ENCODE measurements at places on chromosomes 11 and 22.

DNA sequence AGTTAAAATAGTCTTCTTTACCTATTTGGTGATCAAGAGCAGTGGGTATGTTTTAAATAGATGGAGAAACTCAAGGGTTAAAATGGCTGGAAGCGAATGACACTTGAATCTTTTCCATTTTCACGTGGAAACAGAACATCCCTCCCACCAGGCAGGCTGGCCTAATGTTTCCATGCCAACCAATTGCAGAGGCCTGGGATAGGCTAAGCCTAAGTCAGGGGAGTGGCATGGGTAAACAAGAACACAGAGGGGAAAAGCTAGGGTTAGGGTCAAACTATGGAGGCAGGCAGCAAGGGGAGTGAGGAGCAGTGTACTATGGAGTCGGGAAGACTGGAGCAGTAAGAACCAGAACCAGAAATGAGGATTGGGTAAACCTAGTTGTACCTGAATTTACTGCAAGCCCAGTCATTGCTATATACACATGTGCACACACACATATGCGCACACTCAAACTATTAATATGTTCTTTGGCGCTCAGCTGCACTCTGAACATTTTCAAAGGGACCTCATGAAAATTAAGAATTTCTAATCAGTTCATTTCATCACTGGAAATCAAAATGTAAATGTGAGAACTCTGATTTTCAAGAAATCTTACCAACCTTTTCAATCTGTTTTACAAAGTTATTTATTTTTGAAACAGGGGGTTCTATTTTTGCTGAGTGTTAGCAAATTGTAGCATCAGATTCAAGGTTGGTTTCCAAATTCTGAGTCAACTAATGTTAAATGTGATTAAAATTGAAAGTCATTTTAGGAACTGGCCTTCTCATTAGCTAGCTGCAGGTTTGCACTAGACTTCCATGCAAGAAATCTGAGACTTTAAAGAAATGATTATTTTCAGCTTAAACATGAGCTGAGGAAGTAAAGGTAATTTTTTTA lies 327.0 kb upstream of the CCDC90B start:
- peak overlapping the region; percentile 23 for H3K4me3 ChIP-seq
- H3K4me1 ChIP-seq = peaks cover 28% of the 10 kb centered on the region
- H3K27me3 ChIP-seq = no peaks in the 10 kb centered on the region
- DNase-seq = peak; percentile 74
- peak overlapping the region; percentile 91 for H3K27ac ChIP-seq

- no peaks in the 10 kb centered on the region for H3K4me1 ChIP-seq
- peaks cover 12% of the 10 kb centered on the region for H3K27me3 ChIP-seq
- H3K4me3 ChIP-seq = no peak overlapping the region
- no peaks in the 10 kb centered on the region for H3K36me3 ChIP-seq
- DNase-seq = no peak
These were observed 1.1 kb downstream of the FAT3 start for GRCh38 chr11:92225568-92226330.

DNA sequence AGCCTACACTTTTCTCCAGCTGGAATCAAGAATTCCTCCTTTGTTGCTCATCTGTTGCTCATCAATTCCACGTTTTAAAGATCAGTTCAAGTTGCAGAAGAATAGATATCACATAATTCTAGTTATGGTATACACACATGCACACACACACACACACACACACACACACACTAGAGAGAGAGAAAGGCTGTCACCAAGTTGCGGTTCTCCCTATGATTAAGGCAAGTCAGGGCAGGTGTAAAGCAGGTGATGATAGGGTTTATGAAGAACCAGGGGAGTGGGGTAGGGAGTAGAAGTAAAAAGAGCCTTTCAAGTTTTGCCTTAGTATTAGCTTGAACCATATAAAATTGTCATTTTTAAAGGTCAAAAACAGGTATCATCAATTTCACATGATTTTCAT lies 31.7 kb upstream of the TMPRSS4 start:
- no peaks in the 10 kb centered on the region for H3K36me3 ChIP-seq
- no peak overlapping the region for H3K4me3 ChIP-seq
- DNase-seq = no peak
- H3K27ac ChIP-seq = no peak overlapping the region
- peaks cover 16% of the 10 kb centered on the region for H3K4me1 ChIP-seq

- peak overlapping the region; percentile 24 for H3K4me3 ChIP-seq
- no peaks in the 10 kb centered on the region for H3K36me3 ChIP-seq
- peak overlapping the region; percentile 91 for H3K27ac ChIP-seq
- H3K4me1 ChIP-seq = peaks cover 84% of the 10 kb centered on the region
These were observed 40.4 kb downstream of the FLI1 start for GRCh38 chr11:128734103-128734831.

- DNase-seq = no peak
- H3K4me1 ChIP-seq = no peaks in the 10 kb centered on the region
- H3K27ac ChIP-seq = no peak overlapping the region
- no peak overlapping the region for H3K4me3 ChIP-seq
These were observed 706.8 kb downstream of the KCNA4 start for GRCh38 chr11:29309992-29310391.

DNA sequence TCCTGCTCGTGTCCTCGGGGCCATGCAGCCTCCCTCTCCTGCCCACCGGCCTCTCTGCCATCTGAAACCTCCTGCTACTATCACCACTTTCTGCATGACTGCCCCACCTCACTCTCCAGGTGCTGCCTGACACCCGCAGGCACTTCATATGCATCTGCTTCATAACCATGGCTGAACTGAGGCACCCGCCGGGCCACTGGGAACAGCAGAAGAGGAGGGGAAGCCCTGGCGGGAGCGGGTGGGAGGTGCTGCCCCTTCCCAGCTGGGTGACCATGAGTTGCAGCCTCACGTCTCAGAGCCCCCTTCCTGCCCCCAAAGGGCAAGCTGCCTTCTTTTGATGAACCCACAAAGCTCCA lies 21.7 kb upstream of the PICK1 start:
- no peaks in the 10 kb centered on the region for H3K36me3 ChIP-seq
- DNase-seq = no peak
- no peak overlapping the region for H3K27ac ChIP-seq
- H3K4me3 ChIP-seq = no peak overlapping the region
- H3K4me1 ChIP-seq = peaks cover 7% of the 10 kb centered on the region

GRCh38 chr22:37230673-37231405 lies 13.2 kb downstream of the RAC2 start:
- H3K27me3 ChIP-seq = no peaks in the 10 kb centered on the region
- peak; percentile 61 for DNase-seq
- H3K36me3 ChIP-seq = peaks cover 38% of the 10 kb centered on the region
- H3K27ac ChIP-seq = peak overlapping the region; percentile 100
- peak overlapping the region; percentile 35 for H3K4me3 ChIP-seq

DNA sequence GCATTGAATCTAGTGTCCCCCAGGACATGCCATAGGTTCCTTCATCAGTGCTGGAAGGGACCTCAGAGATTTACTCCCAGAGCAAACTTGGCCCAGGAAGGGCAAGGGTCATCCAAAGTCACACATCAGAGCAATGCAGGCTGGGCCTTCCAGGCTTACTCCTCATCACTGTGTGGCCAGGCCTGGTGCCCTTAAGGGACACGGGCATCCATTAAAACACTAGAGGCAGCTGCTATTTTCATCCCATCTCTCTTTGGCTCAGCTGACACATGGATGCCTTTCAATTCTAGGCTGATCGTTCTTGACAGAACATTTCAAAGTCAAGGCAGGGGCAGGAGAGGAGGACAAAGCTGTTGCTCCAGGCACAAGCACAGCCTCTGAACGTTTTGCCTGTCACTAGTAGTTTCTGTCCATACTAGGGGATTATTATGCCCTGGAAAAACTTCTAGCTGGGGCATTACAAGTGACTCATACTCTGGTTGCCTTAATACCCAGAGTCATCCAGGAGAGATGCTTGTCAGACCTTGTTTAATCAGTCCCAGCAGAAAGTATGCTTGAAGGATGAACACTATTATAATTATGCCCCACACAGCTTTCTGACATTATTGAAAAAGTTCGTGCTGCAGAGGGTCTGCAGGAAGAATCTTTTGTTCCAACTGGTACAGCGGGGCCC lies 240.3 kb downstream of the TENM4 start:
- H3K4me1 ChIP-seq = peaks cover 4% of the 10 kb centered on the region
- no peak for DNase-seq
- H3K36me3 ChIP-seq = no peaks in the 10 kb centered on the region
- H3K27ac ChIP-seq = no peak overlapping the region
- H3K4me3 ChIP-seq = no peak overlapping the region
- no peaks in the 10 kb centered on the region for H3K27me3 ChIP-seq

- no peaks in the 10 kb centered on the region for H3K36me3 ChIP-seq
- H3K4me3 ChIP-seq = no peak overlapping the region
- H3K27ac ChIP-seq = no peak overlapping the region
- no peaks in the 10 kb centered on the region for H3K27me3 ChIP-seq
- DNase-seq = no peak
- H3K4me1 ChIP-seq = no peaks in the 10 kb centered on the region
These were observed 8.0 kb upstream of the MRPL23 start for GRCh38 chr11:1939006-1939625.

- H3K36me3 ChIP-seq = no peaks in the 10 kb centered on the region
- H3K27ac ChIP-seq = no peak overlapping the region
- H3K4me3 ChIP-seq = no peak overlapping the region
These were observed 3.0 kb downstream of the SAC3D1 start for GRCh38 chr11:65043881-65044501.

- H3K27me3 ChIP-seq = no peaks in the 10 kb centered on the region
- DNase-seq = no peak
- H3K36me3 ChIP-seq = no peaks in the 10 kb centered on the region
- H3K4me3 ChIP-seq = peak overlapping the region; percentile 94
These were observed 648 bp downstream of the DLG2 start for GRCh38 chr11:85626496-85626895.

DNA sequence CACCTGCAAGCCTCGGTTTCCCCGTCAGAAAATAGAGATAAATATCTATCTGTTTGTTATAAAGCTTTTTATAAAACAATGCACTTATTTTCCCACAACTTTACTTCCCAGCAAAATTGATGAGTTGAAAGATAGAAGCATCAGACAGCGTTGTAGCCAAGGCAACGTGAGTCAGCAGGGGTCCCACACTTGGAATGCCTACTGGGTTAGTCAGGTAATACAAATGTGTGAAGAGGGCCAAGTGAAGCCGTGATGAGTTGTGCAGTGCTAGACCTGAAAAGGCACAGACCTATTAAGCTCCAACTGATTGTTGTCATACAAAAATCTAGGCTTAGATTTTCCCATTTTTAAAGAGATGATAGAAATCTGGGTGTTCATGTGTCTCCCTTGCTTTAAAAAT lies 118.7 kb downstream of the PGR start:
- H3K27ac ChIP-seq = no peak overlapping the region
- no peak overlapping the region for H3K4me3 ChIP-seq
- no peak for DNase-seq
- no peaks in the 10 kb centered on the region for H3K4me1 ChIP-seq
- H3K27me3 ChIP-seq = no peaks in the 10 kb centered on the region

GRCh38 chr22:25030636-25031035 lies 78.1 kb downstream of the KIAA1671 start:
- no peak overlapping the region for H3K27ac ChIP-seq
- H3K36me3 ChIP-seq = no peaks in the 10 kb centered on the region
- H3K4me3 ChIP-seq = no peak overlapping the region
- no peaks in the 10 kb centered on the region for H3K27me3 ChIP-seq
- H3K4me1 ChIP-seq = no peaks in the 10 kb centered on the region

DNA sequence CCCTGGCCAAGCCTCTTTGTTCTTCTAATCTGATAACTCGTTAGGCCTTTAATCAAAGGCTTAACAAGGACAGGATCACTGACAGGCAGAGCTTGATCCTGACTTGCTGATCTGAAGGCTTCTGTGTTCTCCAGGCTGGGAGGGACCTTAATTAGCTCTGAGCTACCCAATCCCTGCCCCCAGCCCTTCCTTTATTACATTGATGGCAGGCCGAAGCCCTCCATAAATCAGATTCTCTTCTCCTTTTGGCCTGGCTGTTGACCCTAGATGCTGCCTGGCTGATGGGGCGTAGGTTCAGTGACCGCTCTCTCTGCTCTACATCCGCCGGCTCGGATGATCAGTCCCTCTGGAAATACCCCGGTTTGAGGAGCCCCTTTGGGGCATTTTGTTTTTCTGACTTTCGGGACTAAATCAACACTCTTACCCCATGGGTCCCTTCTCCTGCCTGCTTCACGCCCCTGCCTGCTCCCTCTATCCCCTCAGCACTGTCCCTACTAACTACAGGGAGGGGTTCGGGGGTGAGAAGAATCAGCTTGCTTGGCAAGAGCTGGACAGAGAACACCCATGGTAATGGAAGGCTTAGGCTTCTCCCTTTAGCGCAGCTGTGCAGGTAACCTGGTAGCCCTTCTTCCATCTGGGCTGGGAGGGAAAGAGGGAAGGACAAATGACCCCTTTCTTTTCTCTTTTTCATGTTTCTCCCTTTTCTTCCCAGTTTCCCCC lies 10.0 kb upstream of the RRM1 start:
- no peaks in the 10 kb centered on the region for H3K4me1 ChIP-seq
- no peak overlapping the region for H3K27ac ChIP-seq
- H3K4me3 ChIP-seq = no peak overlapping the region
- no peak for DNase-seq
- H3K36me3 ChIP-seq = peaks cover 4% of the 10 kb centered on the region
- H3K27me3 ChIP-seq = no peaks in the 10 kb centered on the region

GRCh38 chr11:66035653-66036333 lies 9.5 kb upstream of the CATSPER1 start:
- no peaks in the 10 kb centered on the region for H3K27me3 ChIP-seq
- no peak for DNase-seq
- H3K4me3 ChIP-seq = no peak overlapping the region
- no peaks in the 10 kb centered on the region for H3K36me3 ChIP-seq
- H3K27ac ChIP-seq = no peak overlapping the region

DNA sequence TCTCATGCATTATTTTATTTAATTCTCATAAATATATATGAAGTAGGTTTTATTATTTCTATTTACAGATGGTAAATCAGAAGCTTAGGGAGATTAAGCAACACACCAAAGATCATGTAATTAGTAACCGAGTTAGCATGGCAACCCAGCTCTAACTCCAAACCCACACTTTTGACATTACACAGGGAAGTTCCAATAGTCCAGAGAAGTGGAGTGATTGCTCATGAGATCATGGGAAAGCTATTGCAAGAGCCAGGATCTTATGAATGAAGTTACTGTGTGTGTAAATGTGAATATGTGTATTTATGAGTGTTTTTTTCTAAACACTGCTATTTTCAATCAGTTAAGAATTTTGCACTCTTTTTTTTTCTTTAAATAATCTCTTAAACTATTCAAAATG lies 225.8 kb upstream of the KIRREL3 start:
- H3K27ac ChIP-seq = no peak overlapping the region
- H3K36me3 ChIP-seq = no peaks in the 10 kb centered on the region
- DNase-seq = no peak
